ENCODE measurements at places on chromosomes 3 and 15.

GRCh38 chr3:133570139-133570936, 3.1 kb upstream of the CDV3 start:
- no peak for DNase-seq

GRCh38 chr15:93200081-93200836, 111.2 kb upstream of the RGMA start:
- DNase-seq = no peak

GRCh38 chr3:143676021-143676420, 172.2 kb downstream of the SLC9A9 start:
- no peak for DNase-seq

GRCh38 chr3:73561494-73561893, 63.2 kb downstream of the PDZRN3 start:
- DNase-seq = no peak

DNA sequence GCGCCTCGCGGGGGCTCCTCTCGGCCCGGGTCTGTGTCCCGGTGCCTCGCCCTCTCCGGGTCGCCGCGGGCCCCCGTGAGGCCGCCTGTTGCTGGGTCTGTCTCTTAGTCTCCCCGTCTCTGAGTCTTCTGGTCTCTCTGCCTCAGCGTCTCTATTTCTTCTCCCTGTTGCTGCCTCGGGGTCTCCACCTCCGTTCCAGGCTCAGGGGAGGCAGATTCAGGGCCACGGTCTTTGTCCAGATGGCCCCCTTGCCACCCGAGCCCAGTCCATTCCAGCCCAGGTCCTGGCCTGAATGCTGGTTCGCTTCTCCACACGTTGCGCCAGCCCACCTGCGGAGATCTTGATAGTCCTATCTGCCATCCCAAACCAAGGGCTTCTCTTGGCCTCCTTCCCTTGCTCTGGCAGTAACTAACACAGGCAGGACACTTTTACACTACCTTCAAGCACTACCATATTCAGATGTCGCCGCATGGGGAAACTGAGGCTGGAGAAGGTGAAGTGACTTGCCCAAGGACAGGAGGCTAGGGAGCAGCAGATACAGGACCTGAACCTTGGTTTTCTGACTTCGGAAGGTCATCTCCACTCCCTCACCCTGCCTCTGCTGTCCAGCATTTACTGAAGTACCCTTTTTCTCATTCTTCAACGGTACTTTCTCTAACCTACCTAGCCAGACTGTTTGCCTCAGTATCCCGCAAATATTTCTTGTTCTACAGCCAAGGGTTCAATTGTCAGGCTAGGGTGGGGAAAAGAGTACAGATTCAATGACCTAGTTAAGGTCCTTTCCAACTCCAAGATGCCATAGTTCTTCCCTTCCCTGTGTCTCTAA, 616 bp upstream of the IGDCC4 start:
- DNase-seq = no peak

DNA sequence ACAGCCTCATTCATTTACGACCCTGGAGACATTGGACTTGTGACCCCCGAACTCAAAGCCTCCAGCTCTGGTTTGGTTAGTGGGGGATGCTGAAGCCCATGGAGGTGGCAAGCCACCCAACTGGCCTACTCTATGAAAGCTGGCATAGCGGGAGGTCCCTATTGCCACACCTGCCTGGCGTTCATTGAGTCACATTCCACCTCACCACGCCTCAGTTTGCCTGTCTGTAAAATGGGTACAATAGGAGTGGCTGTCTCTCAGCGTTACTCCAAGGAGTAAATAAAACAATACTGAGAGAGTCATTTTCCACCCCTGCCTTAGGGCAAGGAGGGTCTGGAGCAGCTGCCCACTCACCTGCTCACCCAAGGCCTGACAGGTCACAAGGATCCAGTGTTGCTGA, 60.2 kb downstream of the NUP210 start:
- no peak for DNase-seq

DNA sequence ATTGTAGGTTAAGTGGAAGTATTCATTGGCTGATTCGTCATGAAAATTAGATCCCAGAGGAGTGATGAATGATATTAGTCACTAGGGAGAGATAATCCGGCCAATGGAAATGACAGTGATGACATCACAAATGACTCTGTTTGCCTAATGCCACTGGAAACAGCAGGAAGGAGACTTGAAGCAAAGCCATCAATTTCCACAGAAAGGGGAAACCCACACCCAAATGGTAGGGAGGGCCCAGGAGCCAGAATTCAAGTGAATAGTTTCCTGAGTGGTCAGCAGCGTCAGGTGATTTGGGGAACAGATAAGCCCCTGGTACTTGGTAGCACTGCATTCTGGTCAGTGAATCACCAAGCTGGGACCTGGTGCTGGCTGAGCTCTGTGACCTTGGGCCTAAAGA, 3.3 kb upstream of the ADAMTS9 start:
- no peak for DNase-seq

DNA sequence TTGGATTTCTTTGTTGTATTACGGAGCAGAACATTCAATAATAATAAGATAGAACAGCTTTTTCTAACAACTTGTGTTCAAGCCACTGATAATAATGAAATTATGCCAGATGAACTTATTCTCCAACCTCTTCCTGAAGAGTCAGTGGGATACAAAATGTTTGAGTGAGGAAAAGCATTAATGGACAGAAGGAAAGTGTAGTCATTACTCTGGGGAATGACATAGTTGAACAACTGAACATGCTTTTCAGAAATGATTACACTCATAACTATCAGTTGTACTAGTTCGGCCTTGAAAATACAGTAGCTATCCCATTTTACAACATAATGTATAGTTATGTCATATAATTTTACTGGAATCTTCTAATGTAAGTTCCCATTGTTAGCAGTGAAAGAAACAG, 55.9 kb downstream of the ALCAM start:
- DNase-seq = no peak

- DNase-seq = peak; percentile 95
Observed at GRCh38 chr15:101499863-101500713, 10.6 kb upstream of the PCSK6 start.

DNA sequence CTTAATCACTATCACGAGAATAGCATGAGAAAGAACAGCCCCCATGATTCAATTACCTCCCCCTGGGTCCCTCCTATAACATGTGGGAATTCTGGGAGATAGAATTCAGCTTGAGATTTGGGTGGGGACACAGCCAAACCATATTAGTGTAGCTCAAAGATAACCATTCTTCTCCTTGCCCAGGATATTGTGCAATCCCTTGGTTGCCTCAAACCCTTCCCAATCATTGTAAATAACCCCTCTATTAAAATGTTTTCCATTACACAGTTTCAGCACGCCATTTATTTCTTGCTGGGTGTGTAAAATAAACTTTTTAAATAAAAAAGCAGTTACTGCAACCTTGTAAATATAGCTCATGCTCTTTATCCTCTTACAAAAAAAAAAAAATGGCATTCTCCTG, 47.7 kb downstream of the ZNF385D start:
- DNase-seq = no peak

- DNase-seq = no peak
Observed at GRCh38 chr3:155871746-155872158, 1.3 kb downstream of the GMPS start.

GRCh38 chr15:99426431-99427105, 139.2 kb upstream of the MEF2A start:
- DNase-seq = peak; percentile 9

- DNase-seq = no peak
Observed at GRCh38 chr3:125148836-125149235, 63.7 kb downstream of the SLC12A8 start.

- no peak for DNase-seq
Observed at GRCh38 chr3:105555206-105555605, 188.5 kb downstream of the ALCAM start.

DNA sequence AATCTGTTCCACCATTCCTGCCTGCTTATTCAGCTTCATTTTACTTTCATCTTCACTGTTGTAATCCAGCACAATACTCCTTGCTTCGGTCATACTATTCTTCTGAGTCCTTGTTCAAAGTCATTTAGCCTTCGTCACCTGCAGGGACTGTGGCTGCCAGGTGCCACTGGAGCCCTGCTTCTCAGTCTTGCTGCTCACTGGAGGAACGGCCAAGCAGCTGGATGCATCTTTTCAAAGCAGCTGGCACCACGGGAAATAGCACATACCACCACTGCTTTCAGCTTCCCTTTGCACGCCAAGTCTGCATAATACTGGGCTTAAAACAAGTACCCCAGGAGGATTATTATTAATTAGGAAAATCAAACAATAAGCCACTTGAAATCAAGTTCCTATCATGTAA, 287.6 kb downstream of the BCHE start:
- no peak for DNase-seq

DNA sequence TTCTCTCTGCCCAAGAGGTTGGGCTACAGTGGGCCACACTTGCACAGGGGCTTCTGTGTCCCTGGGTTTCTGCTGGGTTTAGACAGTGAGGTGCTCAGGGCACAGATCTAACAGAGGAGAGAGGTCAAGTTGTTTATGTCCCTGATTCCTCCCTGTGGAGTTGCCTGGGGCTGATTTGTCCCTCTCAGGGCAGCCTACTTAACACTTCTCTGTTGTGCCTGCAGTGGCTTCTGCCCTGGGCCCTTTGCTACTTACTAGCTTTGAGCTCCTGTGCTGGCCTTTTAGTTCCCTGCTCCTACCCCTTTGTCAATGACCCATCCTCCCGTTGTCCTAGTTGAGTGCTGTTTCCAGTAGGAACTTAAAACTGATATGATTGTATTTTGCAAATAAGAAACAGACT, 114.0 kb upstream of the RGMA start:
- no peak for DNase-seq

GRCh38 chr3:75101329-75102147, 487.1 kb upstream of the CNTN3 start:
- DNase-seq = no peak

DNA sequence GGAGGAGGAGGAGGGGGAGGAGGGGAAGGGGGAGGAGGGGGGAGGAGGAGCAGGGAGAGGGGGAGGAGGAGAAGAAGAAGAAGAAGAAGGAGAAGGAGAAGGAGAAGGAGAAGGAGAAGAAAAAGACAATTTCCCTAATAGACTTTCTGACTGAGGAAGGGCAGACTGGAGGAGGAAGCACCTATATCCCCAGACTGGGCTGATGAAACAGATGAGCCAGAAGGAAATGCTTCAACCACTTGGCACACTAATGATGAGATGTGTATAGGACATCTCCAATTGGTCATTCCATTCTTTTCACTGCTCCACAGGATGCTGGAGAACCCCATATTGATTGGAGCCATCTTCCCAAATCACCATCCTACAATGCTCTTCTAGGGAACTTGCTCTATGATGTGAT, 69.9 kb downstream of the LYZL4 start:
- no peak for DNase-seq

DNA sequence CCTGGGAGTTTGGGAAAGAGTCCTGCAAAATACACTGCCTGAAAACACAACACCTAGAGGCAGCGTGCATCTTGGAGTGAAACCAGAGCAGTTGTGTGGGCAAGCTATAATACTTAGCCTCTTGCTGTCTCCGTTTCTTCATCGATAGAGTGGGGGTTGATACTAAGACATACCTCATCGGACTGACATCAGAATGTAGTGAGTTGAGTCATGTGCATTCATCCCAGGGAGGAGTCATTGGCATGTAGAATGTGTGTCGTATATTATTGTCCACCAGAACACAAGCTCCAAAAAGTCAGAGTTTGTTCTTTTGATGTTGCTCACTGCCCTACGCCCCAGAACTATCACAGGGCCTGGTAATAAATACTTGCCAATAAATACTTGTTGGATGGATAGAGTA, 4.3 kb downstream of the SNTN start:
- DNase-seq = no peak

DNA sequence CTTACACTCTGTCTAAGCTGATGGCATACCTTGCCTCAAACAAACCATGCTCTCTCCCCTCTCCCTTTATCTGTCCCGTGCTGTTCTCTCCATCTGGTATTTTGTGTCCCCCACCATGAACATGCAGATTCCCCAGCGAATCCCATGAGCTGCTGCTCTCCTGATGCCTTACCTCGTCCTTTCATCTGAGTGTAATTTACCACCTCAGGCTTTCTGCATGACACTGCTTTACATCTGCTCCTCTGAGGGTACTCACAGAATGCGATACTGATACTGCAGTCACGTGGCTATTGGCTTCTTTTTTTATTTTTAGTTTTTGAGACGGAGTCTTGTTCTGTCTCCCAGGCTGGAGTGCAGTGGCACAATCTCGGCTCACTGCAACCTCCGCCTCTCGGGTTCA, 341.7 kb downstream of the PTPRG start:
- DNase-seq = no peak

GRCh38 chr3:152977366-152977765, 142.4 kb downstream of the P2RY1 start:
- DNase-seq = no peak

DNA sequence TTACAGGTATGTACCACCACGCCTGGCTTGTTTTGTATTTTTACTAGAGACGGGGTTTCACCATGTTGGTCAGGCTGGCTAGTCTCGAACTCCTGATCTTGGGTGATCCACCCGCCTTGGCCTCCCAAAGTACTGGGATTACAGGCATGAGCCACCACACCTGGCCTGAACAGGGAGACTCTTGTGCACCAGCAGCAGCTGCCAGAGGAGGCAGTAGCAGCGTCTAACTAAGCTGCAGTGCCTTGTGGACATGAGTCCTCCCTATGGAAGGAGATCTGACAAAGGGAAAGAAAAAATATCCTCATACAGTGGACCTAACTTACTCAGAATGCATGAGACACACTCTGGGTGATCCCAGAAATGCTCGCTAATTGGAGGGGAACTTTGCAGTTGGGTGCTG, 36.8 kb upstream of the NEO1 start:
- DNase-seq = no peak

GRCh38 chr15:59371458-59372351, 966 bp downstream of the MYO1E start:
- DNase-seq = peak; percentile 83

- no peak for DNase-seq
Observed at GRCh38 chr3:150806185-150806835, 43.3 kb upstream of the SIAH2 start.

DNA sequence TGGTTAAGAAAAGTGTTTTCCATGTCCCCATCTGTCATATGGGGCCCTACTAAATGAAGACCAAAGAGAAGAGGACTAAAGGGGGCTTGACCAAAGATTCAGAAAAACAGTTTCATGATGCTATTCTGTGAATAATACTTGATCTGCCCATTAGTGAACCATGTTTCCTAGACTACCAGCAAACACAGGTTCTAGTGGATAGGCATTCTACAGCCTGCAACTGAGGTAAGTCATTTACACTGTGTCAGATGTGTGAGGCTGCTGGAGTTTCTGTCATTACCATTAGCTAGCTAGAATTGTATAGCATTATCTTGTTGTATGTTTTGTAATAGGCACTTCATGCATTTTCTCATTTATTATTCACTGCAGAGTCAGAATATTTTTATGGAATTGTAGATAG, 6.6 kb downstream of the GPR171 start:
- DNase-seq = no peak

GRCh38 chr3:104180906-104181305, 1185.8 kb upstream of the ALCAM start:
- DNase-seq = no peak

DNA sequence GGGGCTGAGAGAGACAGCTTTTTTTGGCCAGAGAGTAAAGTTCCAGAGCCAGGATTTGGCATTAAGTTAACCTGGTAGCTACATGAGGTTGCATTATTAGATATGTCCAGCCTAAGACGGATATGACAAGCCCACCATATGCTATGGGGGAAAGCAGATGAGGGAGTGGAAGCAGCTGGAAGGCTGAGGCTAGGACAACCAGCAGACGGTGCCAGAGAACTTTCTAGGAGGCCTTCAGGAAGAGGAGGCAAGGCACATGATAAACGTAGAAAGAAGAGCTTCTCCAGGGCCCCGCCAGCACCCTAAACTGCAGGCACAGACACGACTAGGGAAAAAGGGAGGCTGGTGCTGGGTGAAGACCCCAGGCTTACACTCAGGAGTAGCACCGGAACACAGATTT, 87.0 kb downstream of the CTNNB1 start:
- no peak for DNase-seq
